Naive B cell (primary cell): ENCODE measurements at places on chromosomes 7 and 10. TPM values are rescaled to one million over a fixed set of nuclear protein-coding genes. Genes with fewer than 3 reads are reported as not detected.

The FEZF1 gene
- not detected for polyA plus RNA-seq

The WAPL gene
- 34.1 TPM for polyA plus RNA-seq

The POLR2J gene
- 98.7 TPM for polyA plus RNA-seq

The GALNT17 gene
- not detected for polyA plus RNA-seq

The BEND7 gene
- not detected for polyA plus RNA-seq

The TEX36 gene
- polyA plus RNA-seq: not detected

The MSS51 gene
- 0.43 TPM for polyA plus RNA-seq

The UBTD1 gene
- 1.0 TPM for polyA plus RNA-seq

The SYT15B gene
- polyA plus RNA-seq: not detected

The ZNF37A gene
- 2.3 TPM for polyA plus RNA-seq

The C7orf57 gene
- not detected for polyA plus RNA-seq

The LIPJ gene
- polyA plus RNA-seq: not detected

The HOXA5 gene
- not detected for polyA plus RNA-seq

The DBNL gene
- 226 TPM for polyA plus RNA-seq

The IL6 gene
- polyA plus RNA-seq: 35.9 TPM

The CADPS2 gene
- polyA plus RNA-seq: not detected

The SPOCK2 gene
- polyA plus RNA-seq: 45.1 TPM

The CYP26A1 gene
- not detected for polyA plus RNA-seq

The ZNF680 gene
- 15.5 TPM for polyA plus RNA-seq

The OGDHL gene
- not detected for polyA plus RNA-seq

The EVX1 gene
- not detected for polyA plus RNA-seq

The ADAM22 gene
- 0.05 TPM for polyA plus RNA-seq

The UROS gene
- polyA plus RNA-seq: 57.0 TPM

The ZP3 gene
- polyA plus RNA-seq: 0.29 TPM

The ZNF789 gene
- 6.3 TPM for polyA plus RNA-seq

The SAMD8 gene
- polyA plus RNA-seq: 14.2 TPM

The CPN1 gene
- polyA plus RNA-seq: not detected

The CTBP2 gene
- 0.11 TPM for polyA plus RNA-seq

The PTN gene
- not detected for polyA plus RNA-seq

The WASHC2C gene
- 42.2 TPM for polyA plus RNA-seq

The TFR2 gene
- 0.58 TPM for polyA plus RNA-seq

The SORCS1 gene
- not detected for polyA plus RNA-seq

The TLX1 gene
- not detected for polyA plus RNA-seq

The XRCC2 gene
- polyA plus RNA-seq: 0.43 TPM

The TWNK gene
- polyA plus RNA-seq: 13.3 TPM

The THSD7A gene
- polyA plus RNA-seq: not detected

The VIPR2 gene
- not detected for polyA plus RNA-seq

The PTPRN2 gene
- polyA plus RNA-seq: 2.8 TPM

The FASTK gene
- 37.8 TPM for polyA plus RNA-seq
